ENCODE measurements at places on chromosomes 16 and 17. TPM values are rescaled to one million over a fixed set of nuclear protein-coding genes. Genes with fewer than 3 reads are reported as not detected.

Gene TMEM114
- total RNA-seq, result not detected

Gene SOX15
- total RNA-seq, result 0.47 TPM

Gene DHRS7C
- not detected for total RNA-seq

Gene FAM20A
- total RNA-seq, result 2.8 TPM

Gene VPS35
- 176 TPM for total RNA-seq

Gene ASPA
- 1.4 TPM for total RNA-seq

- no peak for DNase-seq
These were observed 21.1 kb downstream of the KRT23 start for GRCh38 chr17:40916366-40916765.

- DNase-seq, result no peak
These were observed 30.0 kb upstream of the SKAP1 start for GRCh38 chr17:48460052-48460451.

DNA sequence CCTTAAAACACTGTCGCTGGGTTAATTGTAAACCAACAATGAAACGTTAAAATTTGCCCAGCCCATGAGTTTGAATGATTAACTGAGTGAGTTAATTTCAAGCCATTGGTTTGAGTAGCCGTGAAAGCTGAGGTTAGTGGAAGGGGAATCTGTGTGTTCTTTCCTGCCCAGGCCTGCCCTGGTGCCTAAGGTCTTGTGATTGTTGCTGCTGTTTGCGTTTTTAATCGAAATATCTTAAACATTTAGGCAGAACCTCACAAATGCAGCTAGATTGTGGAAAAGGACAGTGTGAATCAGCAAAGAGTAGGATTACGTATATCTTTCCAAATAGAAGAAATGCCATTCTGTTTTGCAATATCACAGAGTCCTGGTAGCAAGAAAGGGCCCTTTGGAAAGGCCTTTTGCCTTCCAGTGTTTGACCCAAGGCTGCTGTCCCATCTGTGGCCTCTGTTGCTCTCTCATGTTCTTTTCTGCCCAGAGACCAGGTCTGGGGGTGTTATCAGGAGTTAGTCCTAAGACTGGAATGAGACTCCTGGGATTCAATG, 113.8 kb downstream of the MSI2 start:
- DNase-seq, result no peak

DNA sequence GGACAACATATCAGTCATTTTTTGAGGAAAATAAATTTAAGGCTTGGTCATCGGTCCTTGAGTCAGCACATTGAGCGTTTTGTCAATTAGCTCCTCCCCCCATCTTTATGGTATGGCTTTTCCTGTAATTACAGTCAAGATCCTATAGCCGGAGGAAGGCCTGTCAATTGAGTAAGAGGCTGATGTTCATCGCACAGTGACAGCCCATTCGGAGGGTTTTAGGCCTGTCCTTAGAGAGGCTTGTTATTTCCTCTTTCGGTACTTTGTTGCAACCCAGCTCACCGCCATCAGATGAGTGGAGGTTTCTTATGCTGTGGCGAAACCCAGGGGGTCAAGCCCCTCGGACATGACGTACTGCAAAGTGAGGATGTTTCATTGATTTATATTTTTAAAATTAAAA, 395.2 kb downstream of the WWOX start:
- DNase-seq, result no peak

DNA sequence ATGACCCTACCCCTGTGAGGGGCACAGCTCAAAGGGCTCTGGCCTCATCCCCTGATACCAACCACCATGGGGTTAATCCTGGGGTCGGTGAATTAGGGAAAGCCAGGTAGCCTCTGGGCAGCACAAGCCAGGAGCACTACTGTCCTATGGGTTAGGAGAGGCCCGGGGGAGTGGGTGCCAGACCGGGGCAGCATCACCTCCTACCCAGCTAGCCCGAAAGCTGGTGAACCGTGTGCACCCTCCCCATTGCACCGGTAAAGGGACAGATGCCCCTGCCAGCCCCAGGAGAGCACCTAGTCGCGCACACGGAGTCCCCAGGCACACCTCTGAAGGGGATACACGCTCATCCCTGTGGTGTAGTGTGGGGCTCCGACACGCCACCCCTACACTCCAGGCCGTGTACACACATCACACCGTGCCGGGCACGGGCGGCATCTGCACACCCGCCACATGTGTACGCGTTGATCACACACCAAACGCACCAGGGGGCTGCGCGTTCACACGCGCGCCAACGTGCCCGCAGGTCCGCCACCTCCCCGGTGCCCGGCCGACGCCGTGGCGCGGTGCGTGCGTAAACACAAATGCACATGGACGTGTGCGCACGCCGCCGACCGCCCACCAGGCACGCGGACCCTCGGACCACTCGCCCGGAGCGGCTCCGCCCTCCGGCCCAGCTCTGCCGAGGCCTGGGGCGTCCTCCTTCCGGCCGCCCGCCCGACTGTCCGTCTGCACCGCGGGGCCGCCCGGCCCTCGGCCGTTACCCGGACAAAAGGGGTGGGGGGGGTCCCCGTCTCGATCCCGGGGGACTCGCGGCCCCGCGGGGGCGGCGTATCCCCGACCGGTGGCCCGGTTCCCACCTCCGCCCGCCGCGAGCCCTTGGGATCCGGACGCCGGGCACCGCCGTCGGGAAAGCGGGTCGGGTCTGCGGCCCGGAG, 785 bp downstream of the UBALD1 start:
- no peak for DNase-seq

DNA sequence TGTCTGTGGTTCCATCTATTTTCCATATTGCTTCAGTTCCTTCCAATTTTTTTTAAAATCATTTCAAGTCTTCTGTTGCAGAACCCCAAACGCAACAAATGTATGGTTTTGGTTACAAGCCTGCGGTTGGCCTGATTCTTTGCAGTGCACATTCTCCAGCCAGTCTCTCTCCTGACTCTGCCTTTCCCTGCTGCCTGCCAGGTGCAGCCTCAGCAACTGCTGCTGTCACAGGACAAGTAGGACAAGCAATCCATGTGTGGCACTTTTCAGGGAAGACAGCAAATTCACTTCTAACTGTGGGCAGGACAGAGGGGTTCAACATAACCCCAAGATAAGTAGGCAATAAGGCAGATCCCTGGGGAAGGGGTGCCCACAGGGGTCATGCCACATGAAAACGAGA, 24.2 kb downstream of the EMP2 start:
- no peak for DNase-seq

DNA sequence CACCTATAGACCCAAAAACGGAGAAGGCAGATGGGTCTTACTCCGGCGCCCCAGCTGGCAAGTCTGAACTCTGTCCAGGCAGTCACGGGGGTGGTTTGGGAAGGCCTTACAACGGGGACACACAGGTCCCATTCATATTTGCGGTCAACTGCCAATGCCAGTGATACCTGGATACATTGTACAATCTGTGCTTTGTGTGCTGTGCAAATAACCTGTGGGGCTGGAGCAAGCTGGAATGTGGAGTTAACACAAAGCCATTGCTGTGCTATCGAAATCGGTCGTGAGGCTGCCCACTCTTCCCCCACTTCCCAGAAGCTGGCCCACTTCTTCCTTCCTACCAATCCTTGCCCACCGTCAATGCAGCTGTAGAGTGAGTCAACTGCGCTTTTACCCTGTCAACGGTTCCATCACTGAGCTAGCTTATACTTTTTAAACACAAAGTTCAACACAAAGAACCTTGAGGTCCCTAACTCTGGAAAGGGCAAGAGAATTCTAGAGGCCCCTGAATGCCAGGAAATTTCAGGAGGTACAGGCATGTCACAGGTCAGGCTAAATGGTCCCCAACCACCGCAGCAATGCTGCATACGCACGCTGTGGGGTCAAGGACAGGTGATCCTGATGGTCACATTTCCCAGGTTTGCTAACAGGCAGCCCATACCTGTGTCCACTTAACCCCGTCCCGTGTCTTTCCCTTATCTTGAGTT, 122.8 kb downstream of the ZFHX3 start:
- no peak for DNase-seq

DNA sequence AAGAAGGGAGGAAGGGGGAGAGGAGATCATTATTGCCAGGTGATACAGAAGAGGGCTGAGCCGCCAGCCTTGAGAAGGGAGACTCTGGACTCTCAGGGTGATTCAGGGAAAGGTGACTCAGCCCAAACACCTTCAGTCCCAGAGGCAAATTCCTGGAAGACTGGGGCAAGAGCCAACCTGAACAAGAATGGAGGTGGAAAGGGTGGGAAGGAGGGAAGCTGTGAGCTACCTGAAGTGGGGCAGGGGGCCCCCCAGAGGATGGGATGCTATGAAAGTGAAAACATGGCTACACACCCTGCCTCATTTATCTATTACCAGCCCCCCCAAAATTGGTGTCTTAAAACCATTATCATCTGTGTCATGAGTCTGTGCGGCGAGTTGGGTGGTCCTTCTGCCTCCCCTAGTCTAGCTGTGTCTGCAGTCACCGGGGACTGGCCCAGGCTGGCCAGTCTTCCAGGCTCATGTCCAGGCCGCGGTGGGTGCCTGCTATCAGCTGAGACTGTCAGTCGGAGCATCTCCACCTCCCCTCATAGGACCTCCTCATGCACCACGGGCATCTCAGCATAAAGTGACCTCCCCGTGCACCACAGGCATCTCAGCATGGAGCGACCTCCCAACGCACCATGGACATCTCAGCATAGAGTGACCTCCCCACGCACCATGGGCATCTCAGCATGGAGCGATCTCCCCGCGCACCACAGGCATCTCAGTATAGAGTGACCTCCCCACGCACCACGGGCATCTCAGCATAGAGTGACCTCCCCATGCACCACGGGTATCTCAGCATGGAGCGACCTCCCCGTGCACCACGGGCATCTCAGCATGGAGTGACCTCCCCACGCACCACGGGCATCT, 3.2 kb upstream of the SLC47A2 start:
- DNase-seq, result no peak

GRCh38 chr17:27489045-27489715, 32.9 kb downstream of the KSR1 start:
- no peak for DNase-seq

DNA sequence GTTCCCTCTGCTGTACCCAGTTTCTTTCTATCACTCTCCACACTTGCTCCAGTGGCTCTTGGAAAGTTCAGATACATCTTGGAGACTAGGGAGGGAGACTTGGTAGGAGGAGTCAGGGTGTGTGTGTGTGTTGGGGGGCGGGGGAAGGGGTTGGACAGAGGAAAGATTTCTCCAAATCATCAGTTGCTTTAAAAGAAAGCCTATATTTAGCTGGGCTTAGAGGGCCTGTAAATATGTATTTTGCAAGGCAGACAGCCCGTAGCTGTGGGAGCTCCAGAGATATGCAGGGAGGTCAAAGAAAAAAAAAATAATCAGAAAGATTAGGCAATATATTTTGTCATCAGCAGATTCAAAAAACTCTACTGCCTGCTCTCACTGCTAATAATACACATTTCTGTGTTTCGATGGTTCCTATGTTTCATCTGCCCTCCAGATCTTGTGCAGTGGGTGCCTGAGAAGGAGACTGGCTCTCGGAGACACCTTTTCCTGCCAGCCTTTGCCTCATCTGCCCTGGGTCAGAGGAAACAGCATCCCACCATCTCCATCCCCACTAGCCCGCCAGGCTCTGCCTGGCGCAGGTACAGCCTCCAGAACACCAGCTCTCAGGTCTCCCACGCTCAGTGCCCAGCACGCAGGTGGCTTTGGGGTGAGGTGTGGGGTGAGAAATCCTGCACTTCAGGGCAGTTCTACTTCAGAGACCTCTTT, 4.8 kb upstream of the PPP1R9B start:
- DNase-seq, result no peak

DNA sequence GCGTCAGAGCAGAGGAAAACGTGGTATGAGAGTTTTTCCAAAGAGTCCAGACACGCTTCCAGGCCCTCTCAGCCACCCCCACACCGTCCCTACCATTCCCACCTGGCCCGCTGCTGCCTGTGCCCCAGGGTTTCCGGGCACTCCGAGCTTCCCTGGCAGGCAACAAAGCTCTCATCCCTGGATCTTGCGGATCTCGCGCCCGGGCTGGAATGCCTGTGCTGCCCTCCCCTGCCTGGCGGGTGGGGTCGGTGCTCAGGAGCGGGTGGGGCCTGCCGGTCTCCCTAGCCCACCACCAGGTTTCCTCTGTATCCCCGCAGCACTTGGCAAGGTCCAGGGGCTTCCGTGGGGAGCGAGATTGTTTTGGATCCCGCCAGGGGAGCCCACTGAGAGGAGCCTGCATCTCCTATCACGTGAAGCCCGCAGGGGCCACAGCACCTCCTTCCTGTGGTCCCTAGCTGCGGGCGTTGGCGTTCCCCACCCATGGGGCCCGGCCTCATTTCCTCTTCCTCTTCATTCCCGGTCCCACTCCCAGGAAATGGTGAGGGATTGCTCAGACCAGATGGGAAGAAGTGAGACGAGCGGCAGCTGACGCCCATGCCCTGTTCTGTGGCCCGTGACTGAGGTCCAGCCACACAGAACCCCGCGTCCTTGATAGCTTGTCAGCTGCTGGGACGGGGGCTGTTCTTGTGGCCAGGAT, 11.0 kb downstream of the TBC1D24 start:
- no peak for DNase-seq

DNA sequence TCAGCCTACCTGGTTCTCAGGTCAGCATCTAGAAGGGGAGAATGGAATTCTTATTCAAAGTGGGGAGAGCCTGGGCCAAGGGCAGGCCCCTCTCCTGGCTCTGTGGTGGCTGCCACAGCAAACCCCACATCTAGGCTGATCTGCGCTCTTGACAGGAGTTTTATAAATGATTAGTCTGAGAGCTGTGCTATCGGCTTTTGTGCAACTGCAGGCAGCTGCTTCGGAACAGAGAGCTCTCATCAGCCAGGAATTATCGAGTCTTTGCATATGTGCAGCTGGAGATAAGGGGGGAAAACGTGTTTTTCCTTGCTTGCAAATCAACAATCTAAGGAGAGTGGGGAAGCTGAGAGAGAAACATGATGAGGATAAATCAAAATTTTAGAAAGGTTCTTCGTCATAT, 91.7 kb downstream of the HS3ST3A1 start:
- no peak for DNase-seq

GRCh38 chr17:66964930-66965800, 658 bp downstream of the CACNG4 start:
- DNase-seq, result no peak

GRCh38 chr17:75456039-75456416, 407 bp upstream of the TMEM94 start:
- DNase-seq, result no peak

- no peak for DNase-seq
These were observed 38.1 kb upstream of the KPNB1 start for GRCh38 chr17:47611372-47612350.

- no peak for DNase-seq
These were observed 18.6 kb upstream of the C16orf95 start for GRCh38 chr16:87335625-87336433.

DNA sequence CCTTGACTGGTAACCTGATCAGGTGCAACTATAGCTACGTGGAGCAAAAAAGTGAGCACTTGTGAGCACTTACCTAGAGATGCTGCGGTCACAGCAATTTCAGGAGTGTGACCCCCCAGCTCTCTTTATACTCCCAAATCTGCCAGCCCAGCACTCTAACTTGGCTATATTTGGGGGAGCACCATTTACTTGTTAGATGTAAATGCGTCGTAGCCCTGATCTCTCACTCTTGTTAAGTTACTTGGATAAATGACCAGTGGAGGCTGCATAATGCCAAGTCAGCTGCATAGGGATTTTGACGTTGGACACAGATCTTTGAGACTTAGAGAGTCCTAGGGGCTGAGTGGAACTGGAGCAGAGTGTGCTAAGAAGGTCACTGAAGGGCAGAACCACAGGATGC, at the start of gene MYH13:
MYH13 (minus strand) TSS at position 101 of the 400 bp plus-strand sequence. CDS start 8,476 bp downstream, outside the sequence.
- no peak for DNase-seq
